NCI-H2081 treated with DMSO at 0.1 percent for 48 hours (cell line): ENCODE measurements at places on chromosomes 16 and 17.

- DNase-seq = no peak
Measured at GRCh38 chr17:6602141-6602540, 38.4 kb downstream of the KIAA0753 start.

DNA sequence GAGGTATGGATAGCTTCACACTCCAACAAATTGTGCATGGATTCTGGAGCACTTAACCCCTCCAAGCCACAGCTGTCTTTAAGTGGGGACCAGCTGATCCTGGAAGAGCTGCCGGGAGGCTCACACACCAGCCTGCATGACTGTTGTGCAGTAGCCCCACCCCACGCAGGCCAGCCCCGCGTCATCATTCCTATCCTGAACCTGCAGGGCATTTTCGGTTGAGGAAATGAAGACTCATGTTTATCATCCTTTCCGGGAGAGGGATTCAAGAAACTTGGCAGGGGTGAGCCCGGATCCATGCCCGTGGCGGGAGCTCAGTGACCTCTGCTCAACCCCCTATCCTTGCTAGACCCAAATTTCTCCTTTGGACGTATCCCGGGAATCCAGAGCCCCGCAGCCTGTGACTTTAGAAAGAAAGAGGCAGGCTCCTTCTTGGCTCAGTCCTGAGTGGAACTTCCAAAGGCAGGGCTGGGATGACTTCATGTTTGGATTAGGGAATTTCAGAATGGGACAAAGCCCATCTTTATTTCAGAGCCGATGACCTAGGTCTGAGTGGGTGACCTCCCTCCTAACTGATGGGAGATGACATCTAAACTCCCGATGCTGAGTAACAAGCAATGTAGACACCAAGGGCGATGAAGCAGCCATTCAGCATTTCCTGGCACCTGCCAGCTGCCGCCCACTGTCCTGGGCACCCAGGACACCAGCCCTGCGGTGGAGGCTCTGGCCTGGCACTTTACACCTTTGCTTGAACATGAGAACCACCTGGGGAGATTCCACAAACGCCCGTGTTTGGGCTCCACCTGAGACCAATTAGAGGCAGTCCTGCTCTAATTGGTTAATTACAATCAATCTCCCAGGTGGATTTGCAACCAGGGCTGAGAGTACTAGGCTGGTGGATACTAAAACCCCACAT, 43.3 kb upstream of the CMIP start:
- no peak for DNase-seq

DNA sequence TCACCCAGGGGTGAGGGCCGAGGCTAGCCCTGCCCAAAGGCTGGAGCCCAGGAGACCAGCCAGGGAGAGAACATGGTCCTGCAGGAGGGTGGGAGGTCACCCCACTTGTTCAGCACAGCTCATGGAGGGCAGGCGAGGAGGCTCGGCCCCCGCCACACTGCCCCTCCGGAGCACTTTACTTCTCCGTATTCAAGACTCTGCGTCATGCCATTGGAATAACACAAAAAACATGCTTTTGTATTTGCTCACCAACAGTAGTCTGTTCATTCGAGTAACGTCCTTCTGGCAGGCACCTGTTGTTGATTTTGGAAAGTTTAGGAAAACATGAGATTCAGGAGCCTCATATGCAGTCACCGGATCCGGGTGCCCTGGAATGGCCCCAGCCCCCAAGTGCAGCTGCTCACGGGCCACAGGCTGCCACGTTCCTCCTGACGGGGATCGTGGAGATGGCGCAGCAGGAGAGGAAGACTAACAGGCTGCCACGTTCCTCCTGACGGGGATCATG, 81.1 kb upstream of the DNAH17 start:
- no peak for DNase-seq

GRCh38 chr16:83438326-83438725, 369.5 kb upstream of the HSBP1 start:
- no peak for DNase-seq

- DNase-seq = no peak
Measured at GRCh38 chr17:68391561-68392268, 65.6 kb downstream of the WIPI1 start.

DNA sequence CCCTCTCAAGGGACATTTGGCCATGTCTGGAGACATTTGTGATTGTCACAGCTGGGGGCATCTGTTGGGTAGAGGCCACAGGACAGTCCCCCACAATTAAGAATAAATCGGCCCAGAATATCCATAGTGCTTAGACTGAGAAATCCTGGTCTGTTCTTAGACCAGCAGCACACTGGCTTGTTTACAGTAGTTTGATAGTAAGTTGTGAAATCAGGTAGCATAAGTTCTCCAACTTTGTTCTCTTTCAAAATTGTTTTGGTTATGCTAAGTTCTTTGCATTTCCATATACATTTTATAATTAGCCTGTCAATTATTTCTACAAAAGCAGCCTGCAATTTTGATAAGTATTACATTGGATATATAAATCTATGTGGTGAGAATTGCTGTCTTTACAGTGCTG, 6.8 kb downstream of the MGRN1 start:
- DNase-seq = no peak

DNA sequence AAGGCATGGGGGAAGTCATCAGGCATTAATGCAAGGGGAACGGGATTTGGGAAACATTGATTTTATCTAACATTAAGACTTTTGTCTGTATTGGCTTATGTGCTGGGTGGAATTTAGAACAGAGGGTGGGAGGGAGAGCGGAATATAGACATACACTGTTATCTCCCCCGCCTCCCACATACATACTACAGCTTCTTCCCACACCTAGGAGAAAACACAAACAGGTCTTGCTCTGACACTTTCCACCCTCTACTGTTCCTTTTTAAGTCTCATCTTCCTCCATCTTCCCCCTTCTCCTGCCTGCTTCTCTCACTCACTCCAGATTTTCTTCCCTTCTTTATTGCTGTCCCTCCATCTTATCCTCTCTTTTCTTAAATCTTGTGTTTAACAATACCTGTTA, 425 bp downstream of the OR4D1 start:
- no peak for DNase-seq

- peak; percentile 8 for DNase-seq
Measured at GRCh38 chr16:23280483-23280967, 21.6 kb upstream of the SCNN1B start.

DNA sequence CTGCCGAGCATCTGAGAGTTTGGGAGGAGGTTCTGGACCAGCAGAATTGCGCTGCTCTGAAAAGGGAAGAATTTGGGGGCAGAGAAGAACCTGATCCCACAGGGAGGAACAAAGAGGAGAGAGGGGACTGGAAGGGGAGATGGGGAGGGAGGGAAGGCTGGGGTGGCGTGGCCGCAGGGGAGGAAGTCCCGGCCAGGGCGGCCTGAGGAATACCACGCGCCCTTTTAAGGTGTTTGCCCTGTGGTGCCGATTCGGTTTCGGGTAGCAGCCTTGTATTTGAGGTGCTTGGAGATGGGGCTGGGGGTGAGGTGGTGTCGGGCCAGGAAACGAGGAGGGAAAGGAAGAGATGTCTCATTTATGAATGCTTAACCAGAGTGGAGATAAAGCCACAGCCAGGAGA, 51.3 kb downstream of the AKAP1 start:
- DNase-seq = no peak

DNA sequence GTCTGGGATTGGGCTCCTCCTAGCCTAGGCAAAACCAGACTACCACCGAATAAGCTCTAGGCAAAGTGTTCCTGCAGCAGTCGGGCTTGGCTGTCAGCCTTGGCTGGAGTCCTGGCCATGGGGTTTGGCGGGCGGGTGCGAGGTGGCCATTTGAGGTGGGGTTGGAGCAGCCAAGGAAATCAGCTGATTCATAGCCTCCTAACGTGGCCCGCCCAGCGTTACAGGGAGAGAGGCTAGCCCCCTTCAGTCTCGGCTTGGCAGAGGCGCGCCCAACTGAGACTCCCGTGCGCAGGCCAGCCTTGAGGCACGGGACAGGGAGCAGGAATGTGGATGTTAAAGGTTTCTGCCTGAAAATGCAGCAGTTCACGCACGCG, 1.9 kb downstream of the PMP22 start:
- DNase-seq = no peak

DNA sequence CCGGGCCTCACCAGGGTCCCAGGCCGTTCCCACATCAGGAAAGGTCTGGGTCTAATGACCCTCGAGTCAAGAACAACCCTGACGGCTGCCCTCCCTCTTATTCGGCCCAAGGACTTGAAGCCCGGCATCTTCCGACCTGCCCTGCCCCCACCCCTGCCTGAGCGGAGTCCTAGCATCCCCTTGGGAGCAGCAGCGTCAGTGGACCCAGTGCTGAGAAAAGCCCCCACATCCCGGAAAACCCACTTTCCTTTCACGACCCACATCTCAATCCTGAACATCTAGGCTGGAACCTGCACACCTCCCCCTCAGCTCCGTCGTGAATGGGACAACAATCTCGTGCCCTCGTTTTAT, 769 bp downstream of the TMEM88 start:
- DNase-seq = no peak

DNA sequence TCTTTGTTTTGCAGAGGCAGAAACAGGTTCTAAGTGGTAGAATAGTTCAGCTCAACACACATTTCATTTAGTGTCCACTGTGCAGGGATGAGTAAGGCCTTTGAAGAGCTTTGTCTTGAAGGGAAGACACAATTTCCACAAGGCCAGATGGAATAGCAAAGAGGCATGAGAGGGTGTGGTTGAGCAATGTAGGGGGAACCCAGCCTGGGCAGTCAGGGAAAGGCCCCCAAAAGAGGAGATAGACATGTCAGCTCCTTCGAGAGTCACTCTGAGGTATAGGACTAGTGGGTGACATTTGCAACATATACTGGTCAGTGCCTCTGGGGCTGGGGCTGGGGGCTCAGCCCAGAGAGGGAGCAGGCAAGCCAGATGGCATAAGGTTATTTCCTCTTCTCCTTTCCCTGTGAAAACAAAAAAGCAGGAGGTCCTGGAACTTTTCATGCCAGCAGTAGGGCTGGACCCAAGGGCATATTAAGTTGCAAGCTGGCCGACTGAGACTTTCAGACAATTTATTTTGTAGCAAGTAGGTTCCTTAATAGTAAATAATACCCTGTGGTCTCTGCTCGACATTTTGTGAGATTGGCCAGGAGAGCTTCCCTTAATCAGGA, 7.1 kb downstream of the ALKBH5 start:
- DNase-seq = no peak

DNA sequence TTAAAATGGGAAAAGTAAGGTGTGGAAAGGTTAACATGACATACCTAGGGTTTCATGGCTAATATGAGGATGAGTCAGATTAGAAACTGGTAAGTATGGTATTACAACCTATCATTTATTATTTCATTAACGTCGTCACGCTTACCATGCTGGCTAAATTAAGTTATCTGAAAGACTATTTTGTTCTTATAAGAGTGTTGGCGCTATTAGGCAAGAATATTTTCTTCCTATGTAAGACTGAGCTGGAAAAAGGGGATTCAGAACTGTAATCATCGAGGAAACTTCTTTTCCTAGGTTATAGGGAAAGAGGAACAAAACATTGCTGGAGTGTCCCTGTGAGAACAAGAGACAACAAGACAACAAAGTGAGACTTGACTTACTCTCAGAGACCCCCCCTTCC, 440.8 kb downstream of the KCNJ2 start:
- DNase-seq = no peak

DNA sequence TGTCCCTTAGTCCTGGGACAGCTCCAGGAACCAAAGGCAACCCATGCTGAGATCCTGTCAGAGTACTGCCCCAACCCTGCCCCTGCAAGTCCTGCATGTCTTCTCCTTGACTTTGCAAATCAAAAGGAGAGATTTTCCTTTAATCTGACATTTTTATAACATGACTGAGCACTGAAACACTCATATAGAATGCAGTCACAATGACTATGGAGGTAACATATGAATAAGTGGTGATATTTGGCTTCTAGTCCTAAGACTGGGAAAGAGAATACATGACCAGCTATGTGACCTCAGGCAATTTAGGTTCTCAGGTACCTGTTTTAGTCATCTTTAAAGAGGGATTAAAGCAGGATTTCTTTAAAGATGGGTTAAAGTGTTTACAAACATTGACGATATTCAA, 941.6 kb upstream of the CDH8 start:
- DNase-seq = no peak
